H4 (cell line): ENCODE measurements at places on chromosomes 13 and 19. TPM values are rescaled to one million over a fixed set of nuclear protein-coding genes. Genes with fewer than 3 reads are reported as not detected.

GRCh38 chr13:54744747-54745146, 1716.1 kb downstream of the OLFM4 start:
- DNase-seq = no peak

DNA sequence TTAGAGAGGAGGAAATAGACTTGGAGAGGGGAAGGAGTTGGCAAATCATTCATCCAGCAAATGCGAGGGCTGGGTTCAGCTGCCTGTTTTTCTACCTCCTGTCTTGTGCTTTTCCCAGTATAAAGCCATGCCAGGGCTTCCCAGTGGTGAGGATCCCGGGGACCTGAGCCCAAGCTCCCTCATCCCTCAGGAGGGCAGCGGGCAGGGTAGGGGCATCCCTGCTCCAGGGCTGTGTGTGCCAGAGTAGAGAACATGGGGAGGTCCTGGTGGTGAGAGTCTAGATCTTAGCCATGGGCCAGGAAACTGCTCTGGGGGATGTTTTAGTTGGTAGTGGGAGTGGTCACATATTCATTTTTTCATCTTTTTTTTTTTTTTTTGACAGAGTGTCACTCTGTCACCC, 43.6 kb downstream of the GPR12 start:
- no peak for DNase-seq

- DNase-seq = peak; percentile 50
Measured at GRCh38 chr19:42529248-42529764, 1.0 kb upstream of the CEACAM1 start.

DNA sequence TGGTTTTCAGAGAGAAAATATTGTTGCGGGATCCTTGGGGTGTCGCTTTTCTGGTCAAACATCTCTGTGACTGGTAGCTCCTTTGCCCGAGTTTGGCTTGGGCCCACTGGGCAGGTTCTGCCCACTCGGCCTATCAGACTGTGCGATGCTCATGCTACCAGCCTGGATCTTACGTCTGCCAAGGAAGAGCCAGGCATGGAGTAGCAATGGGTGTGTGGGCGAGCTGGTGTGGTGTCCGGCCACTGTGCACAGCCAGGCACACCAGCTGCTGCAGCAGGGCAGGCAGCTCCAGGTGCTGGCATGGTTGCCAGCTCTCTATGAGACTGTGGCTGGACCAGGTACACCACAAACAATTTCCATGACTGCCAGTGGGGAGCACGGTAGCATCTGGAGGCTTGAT, 1351.8 kb upstream of the PCDH20 start:
- DNase-seq = no peak

- DNase-seq = no peak
Measured at GRCh38 chr13:59230484-59231264, 933.1 kb downstream of the DIAPH3 start.

GRCh38 chr19:2723345-2723715, 2.2 kb upstream of the DIRAS1 start:
- no peak for DNase-seq

ZNF135 gene
- not detected in 2 replicates for total RNA-seq

DNA sequence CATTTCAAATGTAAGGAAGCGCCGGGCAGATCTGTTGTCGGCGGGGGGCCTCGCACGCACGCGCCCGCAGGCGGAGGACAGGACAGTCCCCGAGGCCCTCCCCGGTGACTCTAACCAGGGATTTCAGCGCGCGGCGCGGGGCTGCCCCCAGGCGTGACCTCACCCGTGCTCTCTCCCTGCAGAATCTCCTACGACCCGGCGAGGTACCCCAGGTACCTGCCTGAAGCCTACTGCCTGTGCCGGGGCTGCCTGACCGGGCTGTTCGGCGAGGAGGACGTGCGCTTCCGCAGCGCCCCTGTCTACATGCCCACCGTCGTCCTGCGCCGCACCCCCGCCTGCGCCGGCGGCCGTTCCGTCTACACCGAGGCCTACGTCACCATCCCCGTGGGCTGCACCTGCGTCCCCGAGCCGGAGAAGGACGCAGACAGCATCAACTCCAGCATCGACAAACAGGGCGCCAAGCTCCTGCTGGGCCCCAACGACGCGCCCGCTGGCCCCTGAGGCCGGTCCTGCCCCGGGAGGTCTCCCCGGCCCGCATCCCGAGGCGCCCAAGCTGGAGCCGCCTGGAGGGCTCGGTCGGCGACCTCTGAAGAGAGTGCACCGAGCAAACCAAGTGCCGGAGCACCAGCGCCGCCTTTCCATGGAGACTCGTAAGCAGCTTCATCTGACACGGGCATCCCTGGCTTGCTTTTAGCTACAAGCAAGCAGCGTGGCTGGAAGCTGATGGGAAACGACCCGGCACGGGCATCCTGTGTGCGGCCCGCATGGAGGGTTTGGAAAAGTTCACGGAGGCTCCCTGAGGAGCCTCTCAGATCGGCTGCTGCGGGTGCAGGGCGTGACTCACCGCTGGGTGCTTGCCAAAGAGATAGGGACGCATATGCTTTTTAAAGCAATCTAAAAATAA, 18.2 kb downstream of the IL17D start:
- DNase-seq = no peak

- DNase-seq = no peak
Measured at GRCh38 chr13:106685143-106685542, 117.2 kb upstream of the ARGLU1 start.

- peak; percentile 63 for DNase-seq
Measured at GRCh38 chr13:90867336-90867683, 480.2 kb upstream of the MIR17HG start.

GRCh38 chr19:40533508-40533907, 43.2 kb upstream of the SHKBP1 start:
- no peak for DNase-seq

DNA sequence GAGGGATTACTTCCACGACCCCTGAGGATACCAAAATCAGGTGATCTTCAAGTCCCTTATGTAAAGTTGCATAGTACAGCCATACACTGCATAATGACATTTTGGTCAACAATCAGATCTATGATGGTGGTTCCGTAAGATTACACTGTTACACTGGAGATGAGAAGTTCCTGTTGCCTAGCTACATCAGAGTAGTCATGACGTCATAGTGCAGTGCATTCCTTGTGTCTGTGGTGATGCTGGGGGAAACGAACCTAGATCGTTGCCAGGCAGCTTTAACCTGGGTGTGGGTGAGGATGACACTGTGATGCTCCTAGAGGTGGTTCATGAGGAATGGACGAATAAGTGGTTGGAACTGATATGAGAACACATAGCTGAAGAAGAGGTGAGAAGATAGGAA, 9.1 kb downstream of the ZNF610 start:
- no peak for DNase-seq

DNA sequence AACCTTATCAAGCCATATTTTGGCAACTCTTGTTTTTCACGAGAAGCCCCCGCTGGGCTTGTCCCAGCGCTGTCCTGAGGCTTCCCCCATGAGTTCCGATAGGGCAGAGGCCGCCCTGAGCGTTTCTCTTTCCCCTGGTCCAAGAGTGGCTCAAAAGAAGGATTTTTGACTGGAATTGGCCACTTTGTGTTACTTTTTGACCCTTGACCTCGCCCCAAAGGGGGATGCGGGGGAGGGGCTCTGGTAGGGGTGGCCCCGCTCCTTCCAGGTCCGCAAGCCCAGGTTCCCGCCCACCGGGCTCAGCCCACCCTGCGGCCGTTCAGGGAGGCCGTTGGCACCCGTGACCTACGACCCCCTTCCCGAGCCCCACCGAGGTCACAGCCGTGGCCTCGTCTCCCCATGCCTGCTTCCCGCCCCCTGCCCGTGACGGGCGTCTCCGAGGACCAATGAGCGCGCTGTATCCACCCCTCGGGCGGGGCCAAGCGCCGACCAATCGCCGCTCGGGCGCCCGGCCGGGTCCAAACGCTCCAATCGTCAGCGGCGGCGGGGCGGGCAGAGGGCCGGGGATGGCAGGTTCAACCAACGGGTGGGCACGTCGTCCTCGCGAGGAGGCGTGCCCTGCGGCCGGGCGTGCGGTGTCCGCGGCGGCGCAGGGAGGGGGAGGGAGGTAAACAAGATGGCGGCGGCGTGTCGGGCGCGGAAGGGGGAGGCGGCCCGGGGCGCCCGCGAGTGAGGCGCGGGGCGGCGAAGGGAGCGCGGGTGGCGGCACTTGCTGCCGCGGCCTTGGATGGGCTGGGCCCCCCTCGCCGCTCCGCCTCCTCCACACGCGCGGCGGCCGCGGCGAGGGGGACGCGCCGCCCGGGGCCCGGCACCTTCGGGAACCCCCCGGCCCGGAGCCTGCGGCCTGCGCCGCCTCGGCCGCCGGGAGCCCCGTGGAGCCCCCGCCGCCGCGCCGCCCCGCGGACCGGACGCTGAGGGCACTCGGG, at the start of gene STK11:
Gene STK11, plus strand, starts transcription at position 665 of the 986 bp plus-strand sequence. CDS start 1,136 bp downstream, outside the sequence.
- peak; percentile 94 for DNase-seq

- DNase-seq = no peak
Measured at GRCh38 chr13:80400164-80400864, 59.4 kb upstream of the SPRY2 start.

DNA sequence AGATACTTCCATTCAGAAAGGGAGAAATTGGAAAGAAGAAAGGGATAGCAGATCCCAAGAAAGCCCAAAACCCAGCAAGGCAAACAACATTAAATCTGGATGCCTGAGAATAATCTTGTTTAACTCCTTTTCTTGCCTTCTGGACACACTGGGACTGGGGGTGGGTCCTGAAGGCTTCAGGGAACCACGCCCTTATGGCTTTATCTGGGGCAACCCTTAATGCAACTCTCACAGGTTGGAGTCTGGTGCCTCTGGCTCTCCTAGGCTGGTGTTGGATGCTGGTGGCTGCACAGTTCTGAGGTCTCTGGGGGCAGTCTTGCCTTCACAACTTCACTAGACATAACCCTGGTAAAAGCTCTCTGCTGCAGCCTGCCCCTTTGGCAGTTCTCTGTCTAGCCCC, 27.9 kb downstream of the PAN3 start:
- DNase-seq = no peak

DNA sequence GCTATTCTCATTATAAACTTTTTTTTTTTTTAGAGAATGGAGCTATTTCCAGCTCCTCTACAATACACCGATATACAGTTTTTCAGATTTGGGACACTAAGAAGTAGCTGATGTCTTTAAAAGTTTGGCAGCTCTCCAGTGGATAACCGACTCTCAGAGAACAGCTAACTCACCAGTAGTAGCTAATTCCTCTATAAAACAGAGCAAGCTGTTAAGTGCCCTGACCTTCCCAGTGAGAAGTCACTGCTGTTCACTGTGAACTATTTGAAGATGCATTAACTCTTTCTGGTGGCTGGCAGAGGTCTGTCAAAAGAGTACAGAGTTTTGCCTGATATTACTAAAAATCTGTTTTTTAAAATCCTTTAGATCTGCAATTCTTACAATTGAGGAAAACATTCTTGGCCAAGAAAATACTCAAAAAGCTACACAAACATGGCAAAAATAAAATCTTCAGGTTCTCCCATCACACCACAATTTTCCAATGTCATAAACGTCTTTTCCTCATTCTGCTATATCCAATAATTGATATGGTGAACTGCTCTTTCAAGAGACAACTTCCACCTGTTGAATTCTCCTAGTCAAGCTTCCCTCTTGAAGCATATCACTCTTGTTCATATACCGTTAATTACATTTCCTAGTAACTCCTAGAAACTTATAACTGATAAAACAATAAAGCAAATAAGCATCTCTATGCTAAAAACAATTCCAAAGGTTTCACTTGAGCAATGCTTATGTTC, 44.2 kb downstream of the TBC1D4 start:
- no peak for DNase-seq

- DNase-seq = no peak
Measured at GRCh38 chr19:10270616-10271394, at the start of gene ICAM1. TSS of gene ICAM1 (plus strand) at chr19:10271120. CDS start at chr19:10271160, 40 bp downstream.

DNA sequence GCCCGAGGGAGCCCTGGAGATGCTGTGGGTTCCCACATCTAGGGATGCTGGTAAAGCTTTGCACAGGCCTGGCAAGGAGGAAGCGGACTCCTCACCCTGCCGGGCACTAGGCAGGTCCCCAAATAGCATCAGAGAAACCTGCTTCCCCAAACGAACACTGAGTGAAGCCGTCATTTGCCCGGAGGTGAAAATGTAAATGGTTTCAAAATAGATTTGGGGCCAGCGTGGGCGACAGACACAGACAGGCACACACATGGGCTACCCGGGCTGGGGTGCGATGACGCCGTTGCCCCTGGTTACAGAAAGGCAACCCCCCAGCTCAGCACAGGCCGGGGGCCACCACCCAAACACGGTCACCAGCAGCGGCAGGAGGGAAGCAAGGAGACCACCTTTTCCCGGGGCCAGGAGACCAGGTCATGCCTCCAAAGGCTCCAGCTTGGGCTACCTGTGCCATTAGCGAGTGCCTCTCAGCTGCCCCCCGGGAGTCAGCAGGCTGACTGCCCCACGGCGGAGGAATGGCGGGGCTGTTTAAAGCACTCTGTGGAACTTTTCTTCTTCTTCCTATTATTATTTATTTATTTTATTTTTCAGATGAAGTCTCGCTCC, 47.5 kb upstream of the NDUFS7 start:
- no peak for DNase-seq

DNA sequence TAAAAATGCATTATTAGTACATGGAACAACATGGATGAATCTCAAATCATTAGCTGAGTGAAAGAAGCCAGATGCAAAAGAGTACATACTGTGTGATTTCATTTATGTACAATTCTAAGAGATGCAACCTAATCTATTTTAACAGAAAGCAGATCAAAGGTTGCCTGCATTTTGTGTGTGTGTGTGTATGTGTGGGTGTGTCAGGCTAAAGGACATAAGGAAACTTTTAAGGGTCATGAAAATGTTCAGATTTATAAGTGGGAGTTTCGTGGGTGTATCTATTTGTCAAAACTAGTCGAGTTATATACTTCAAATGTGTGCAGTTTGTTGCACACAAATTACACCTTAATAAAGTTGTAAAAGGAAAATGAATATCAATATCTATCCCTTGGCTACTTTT, 17.9 kb upstream of the NEK3 start:
- DNase-seq = no peak

DNA sequence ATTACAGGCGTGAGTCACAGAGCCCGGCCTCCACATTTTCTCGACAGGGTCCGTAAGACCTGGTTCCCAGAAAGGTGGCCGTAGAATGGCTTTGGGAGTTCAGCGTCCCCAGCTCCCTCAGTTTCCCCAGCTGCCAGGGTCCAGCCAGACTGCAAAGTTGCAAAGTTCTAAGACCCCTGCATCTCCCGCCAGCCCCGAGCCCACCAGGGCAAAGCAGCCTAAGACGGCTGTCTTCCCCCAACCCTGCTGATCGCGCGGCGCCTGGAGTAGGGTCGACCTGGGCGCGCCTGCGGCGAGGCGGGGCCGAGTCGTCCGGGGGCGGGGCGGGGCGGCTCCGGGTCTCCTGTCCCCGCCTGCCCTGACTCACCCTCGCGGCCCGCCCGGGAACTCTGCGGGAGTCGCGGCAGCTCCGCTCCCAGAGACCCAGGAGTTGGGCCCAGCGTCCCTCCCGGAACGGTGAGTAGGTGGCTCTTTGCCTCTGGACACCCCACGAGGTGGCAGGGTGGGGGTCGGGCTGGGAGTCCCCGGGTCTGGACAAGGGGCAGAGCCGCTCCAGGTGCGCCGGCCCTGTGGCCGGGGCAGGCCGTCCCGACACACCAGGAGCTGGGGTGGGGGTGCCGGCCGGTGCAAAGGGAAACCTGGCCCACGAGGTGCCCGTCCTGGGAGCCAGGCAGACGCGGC, at the start of gene LRRC8E:
Gene LRRC8E, plus strand, starts transcription at position 366 of the 681 bp plus-strand sequence. CDS start 7,094 bp downstream, outside the sequence.
- no peak for DNase-seq

PGLYRP1 gene
- total RNA-seq = not detected in 2 replicates

CALR3 gene
- total RNA-seq = 0.08 and 0.47 TPM in 2 replicates

OR4F17 gene
- total RNA-seq = not detected in 2 replicates
